ENCODE measurements at places on chromosomes 3 and 15.

DNA sequence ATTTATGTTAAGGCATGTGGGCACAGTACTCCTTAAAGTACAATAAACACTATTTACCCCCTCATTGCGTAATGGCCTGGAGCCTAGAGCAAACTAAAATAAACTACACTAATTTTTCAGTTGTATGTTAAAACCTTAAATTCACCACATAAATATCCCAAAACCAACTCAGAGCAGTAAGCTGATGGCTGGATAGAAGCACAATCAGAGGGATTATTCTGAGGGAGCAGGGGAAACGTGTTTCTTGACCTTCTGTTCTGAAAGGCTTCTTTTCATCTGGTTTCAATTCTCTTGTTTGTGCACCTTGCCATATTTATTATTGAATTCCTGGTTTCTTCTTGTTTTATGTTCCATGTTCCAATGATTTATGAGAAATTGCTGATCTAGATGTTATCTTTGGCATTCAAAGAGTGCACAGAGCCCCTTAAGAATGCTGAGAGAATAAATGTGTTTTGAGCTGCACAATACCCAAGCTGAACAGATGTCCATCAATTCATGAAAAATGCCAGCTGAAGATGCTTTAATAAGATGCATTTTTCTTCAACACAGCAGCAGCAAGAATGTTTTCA lies 29.6 kb downstream of the RPL22L1 start:
- peak; percentile 18 for DNase-seq

- DNase-seq, result peak; percentile 10
Observed at GRCh38 chr3:97917813-97918536, 54.3 kb downstream of the RIOX2 start.

- DNase-seq, result no peak
Observed at GRCh38 chr3:15113884-15114283, 14.9 kb upstream of the RBSN start.

GRCh38 chr3:165770781-165771180 lies 66.4 kb downstream of the BCHE start:
- DNase-seq, result no peak

DNA sequence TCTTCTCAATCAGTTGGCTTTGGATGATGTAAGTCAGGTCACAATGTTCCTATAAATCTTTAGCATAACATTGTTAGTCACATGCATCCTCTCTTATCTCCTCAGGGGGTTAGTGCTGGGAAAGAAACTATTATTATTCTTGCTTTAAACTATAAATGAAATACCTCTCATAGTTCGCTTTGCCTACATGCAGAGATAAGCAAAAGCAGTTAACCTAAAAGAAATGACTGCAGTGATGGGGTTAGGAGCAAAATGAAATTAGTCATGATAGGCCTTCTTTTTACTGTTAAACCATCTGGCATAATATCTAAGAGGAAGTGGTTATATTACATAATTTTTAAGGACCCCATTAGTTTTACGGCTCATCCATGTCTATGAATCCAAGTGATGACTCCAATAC lies 91.7 kb upstream of the IGSF10 start:
- peak; percentile 26 for DNase-seq
